ENCODE measurements at places on chromosomes 4 and X. TPM values are rescaled to one million over a fixed set of nuclear protein-coding genes. Genes with fewer than 3 reads are reported as not detected.
A peak's percentile ranks its signal among the peaks of the same experiment; 100 is the strongest.

GRCh38 chrX:128460835-128461234 lies 408.6 kb upstream of the ACTRT1 start:
- H3K4me1 ChIP-seq: no peaks in the 10 kb centered on the region
- no peak overlapping the region for H3K4me3 ChIP-seq
- DNase-seq: no peak
- no peak overlapping the region for H3K27ac ChIP-seq
- no peaks in the 10 kb centered on the region for H3K36me3 ChIP-seq

GRCh38 chr4:154731756-154732155 lies 12.0 kb upstream of the LRAT start:
- no peak overlapping the region for H3K27ac ChIP-seq
- no peak overlapping the region for H3K4me3 ChIP-seq
- H3K36me3 ChIP-seq: no peaks in the 10 kb centered on the region
- DNase-seq: no peak
- H3K4me1 ChIP-seq: no peaks in the 10 kb centered on the region

DNA sequence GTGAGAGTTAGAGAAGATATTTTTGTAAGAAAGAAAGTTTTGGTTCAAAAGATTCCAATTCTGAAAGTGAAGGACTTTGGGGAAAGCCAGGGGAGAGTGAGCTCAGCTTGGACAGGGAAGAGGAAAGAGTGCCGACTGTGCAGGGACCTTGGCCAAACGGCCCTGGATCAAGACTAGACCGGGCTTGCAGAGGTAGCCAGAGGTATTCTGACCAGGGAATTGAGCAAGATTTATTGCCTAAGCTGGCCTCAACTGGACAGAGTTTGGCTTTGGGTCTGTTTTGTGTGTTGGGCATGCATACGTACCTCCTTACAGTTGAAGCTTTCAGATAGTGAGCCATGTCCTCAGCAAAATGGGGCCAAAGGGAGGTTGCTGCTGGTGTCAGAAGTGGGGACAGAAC lies 11.6 kb downstream of the PLAC1 start:
- DNase-seq: no peak
- H3K4me1 ChIP-seq: no peaks in the 10 kb centered on the region
- H3K27ac ChIP-seq: no peak overlapping the region

DNA sequence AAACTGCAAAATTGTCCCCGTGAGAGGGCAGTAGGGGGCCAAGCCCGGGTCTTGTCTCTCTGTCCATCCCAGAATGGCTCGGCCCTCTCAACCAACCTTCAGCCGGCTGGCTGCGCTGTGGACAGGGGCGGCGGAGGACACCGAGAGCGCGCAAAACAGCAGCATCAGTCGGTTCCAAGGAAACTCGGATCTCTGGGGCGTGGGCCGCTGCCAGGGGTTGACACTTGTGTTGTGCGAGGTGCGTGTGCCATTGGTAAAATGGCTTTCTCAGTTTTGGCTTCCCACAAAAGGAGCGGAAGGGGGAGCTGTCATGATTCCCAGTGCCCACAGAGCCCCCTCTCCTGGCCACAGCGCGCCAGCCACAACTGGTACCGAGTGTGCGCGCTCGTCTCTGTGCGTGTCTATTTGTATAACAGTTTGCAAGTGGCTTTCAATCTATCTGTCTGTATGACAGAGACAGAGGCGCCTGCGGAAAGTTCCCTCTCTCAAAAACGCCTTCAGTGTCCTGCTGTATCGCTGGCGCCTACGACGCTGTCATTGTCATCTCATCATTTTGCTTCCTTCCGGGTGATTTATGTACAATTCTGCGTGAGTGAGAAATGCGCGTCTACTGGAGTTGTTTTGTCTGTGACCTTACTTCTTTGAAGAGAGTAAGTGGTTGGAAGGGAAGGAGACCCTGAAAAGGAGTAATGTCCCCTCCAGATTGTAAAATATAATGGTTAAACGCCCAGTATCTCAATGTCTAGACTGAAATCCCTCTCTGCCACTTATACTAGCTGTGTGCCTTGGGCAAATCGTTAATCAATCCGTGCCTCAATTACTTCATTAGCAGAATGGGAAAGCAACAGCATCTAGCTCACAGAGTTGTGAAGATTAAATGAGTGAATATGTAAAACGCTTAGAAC lies 1.8 kb downstream of the DKK2 start:
- H3K27ac ChIP-seq: no peak overlapping the region
- H3K4me3 ChIP-seq: peak overlapping the region; percentile 32
- H3K4me1 ChIP-seq: peaks cover 18% of the 10 kb centered on the region
- H3K36me3 ChIP-seq: no peaks in the 10 kb centered on the region
- H3K27me3 ChIP-seq: peaks cover 46% of the 10 kb centered on the region
- peak; percentile 48 for DNase-seq

Gene POLN
- 4.1 TPM for total RNA-seq

DNA sequence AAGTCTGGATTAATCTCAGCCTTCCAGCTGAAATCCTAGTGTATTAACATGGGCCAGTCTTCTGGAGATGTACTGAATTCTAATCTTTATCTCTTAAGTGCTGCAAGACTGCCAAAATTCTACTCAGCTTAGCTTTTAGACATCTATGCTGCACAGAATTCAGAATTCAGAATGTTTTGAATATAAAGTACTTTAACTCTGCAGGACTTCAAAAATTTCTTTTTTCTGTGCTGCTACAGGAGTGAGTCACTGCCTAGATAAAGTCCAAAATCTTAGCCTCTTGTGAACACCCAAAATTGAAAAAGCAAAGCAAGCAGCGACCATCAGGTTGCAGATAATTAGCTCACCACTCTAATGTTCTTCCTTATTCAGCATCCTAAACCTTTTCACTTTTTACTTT lies 1092.6 kb upstream of the PCDH10 start:
- DNase-seq: no peak
- no peaks in the 10 kb centered on the region for H3K4me1 ChIP-seq
- no peak overlapping the region for H3K4me3 ChIP-seq
- H3K27me3 ChIP-seq: no peaks in the 10 kb centered on the region
- no peaks in the 10 kb centered on the region for H3K36me3 ChIP-seq
- H3K27ac ChIP-seq: no peak overlapping the region

Gene ADH1B
- 0.59 TPM for total RNA-seq

DNA sequence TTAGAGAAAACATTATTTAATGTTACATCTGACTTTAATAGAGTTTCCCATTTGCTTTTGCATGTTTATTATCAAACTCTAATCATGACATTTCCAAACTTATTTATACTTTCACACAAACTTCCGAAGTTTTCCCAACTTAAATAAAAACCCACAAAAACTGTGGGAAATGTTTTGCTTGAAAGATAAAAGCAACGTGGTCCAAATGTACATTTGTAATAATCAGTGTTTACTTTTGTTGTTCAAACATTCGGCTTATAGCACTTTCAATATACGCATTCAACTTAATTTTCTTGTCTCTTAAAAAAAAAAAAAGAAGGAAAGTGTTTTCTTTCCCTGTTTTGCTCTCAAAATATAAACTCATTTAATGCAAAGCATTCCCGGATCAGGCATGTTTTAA lies 51.0 kb downstream of the STX18 start:
- no peak overlapping the region for H3K4me3 ChIP-seq
- no peaks in the 10 kb centered on the region for H3K36me3 ChIP-seq
- peaks cover 9% of the 10 kb centered on the region for H3K4me1 ChIP-seq
- no peak overlapping the region for H3K27ac ChIP-seq

- H3K4me3 ChIP-seq: no peak overlapping the region
- no peaks in the 10 kb centered on the region for H3K27me3 ChIP-seq
- no peaks in the 10 kb centered on the region for H3K36me3 ChIP-seq
- peaks cover 7% of the 10 kb centered on the region for H3K4me1 ChIP-seq
Observed at GRCh38 chr4:110248100-110248499, 49.7 kb upstream of the ELOVL6 start.

Gene ARSJ
- 18.6 TPM for total RNA-seq

DNA sequence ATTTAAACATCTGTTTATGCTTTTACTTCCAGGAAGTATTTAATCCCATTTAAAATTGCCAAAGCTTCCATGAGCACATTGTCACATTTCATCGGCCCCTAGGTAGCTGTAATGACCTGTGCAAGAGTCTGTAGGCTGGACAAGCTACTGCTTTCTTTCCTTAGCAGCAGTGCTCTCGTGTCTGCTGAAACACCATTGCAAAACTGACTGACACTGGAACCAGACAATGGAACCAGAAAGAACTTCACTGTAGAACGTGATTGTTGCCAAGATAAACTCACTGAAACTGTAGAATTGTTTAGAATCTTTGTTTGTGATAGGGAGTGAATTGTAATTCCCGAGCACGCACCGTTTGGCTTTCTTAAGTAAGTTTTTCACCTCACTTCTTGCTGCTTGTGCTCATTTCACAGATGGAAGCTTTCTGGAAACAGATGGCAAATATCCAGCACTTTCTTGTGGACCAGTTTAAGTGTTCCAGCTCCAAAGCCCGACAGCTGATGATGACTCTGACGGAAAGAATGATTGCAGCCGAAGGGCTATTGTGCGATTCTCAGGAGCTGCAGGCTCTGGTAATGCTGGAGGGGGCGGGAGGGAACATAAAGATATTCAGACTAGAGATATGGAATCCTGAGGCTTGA lies 36.9 kb downstream of the EVC start:
- H3K27ac ChIP-seq: peak overlapping the region; percentile 92
- H3K4me3 ChIP-seq: peak overlapping the region; percentile 17

Gene CNKSR2
- total RNA-seq: 1.2 TPM

Gene PRSS12
- 8.5 TPM for total RNA-seq

DNA sequence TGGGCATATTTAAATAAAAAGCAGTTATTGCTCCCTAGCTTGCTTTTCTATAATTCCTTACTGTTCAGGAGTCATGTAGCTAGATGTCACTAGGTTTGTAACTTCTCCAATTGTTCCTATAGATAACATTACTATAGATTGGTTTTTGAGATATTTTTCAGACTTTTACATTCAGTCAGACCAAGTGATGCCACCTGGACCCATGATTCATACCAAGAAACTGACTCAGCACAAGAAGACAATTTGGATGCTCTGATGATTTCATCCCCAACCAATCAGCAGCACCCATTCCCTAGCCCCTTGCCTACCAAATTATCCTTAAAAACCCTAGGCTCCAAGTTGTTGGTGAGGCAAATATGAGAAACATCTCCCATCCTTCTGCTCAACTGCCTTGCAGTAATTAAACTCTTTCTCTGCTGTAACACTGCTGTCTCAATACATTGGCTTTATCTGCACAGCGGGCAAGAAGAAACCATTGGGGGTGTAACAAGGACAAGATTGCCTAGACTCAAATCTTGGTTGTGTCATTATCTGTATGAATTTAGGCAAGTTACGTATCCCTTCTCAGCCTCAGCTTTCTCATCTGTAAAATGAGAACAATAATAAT lies 11.8 kb upstream of the NEIL3 start:
- no peaks in the 10 kb centered on the region for H3K27me3 ChIP-seq
- H3K4me3 ChIP-seq: no peak overlapping the region
- no peak for DNase-seq
- peaks cover 20% of the 10 kb centered on the region for H3K4me1 ChIP-seq
- H3K36me3 ChIP-seq: no peaks in the 10 kb centered on the region

Gene TLR6
- 7.4 TPM for total RNA-seq

DNA sequence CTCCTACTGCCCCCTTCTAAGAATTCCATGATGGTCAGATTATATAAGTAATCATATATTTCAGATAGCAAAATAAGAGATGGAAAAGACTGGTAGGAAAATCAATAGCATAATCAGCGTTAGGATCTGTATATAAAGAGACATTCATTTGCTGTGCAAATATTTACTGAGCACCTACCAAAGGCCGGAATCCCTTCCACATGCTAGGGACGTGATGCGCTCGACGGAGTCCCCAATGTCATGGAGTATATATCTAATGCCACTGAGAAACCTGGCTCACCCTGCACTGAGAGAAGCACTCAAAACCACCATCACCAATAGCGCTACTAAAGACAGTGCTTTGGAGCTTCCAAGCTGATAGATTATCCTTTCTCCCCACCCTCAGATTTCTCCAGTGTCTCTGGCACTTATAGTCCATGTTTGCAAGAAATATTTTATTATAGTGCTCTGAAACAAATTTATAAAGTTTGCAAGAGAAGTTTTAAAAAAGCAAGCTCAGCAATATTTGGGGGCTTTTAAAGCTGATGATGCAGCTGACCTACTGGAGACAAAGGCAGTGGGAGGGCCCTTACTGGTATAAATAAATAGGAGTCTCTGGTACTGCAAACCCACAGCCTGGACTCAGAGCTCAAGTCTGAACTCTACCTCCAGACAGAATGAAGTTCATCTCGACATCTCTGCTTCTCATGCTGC lies at the start of gene CXCL13:
Gene CXCL13, plus strand, starts transcription at position 611 of the 693 bp plus-strand sequence. Its CDS starts 46 bp downstream, at position 657.
- H3K36me3 ChIP-seq: no peaks in the 10 kb centered on the region
- H3K4me3 ChIP-seq: no peak within 1 kb of the TSS
- H3K27ac ChIP-seq: no peak within 1 kb of the TSS
- H3K4me1 ChIP-seq: no peaks in the 10 kb centered on the region
- no peak for DNase-seq

Gene MAP7D2
- total RNA-seq: under 0.01 TPM

Gene MFSD8
- 37.7 TPM for total RNA-seq

All from osteoblast (primary cell).